CD4-positive, alpha-beta memory T cell (primary cell): ENCODE measurements at places on chromosomes 3 and 15. TPM values are rescaled to one million over a fixed set of nuclear protein-coding genes. Genes with fewer than 3 reads are reported as not detected.

DNA sequence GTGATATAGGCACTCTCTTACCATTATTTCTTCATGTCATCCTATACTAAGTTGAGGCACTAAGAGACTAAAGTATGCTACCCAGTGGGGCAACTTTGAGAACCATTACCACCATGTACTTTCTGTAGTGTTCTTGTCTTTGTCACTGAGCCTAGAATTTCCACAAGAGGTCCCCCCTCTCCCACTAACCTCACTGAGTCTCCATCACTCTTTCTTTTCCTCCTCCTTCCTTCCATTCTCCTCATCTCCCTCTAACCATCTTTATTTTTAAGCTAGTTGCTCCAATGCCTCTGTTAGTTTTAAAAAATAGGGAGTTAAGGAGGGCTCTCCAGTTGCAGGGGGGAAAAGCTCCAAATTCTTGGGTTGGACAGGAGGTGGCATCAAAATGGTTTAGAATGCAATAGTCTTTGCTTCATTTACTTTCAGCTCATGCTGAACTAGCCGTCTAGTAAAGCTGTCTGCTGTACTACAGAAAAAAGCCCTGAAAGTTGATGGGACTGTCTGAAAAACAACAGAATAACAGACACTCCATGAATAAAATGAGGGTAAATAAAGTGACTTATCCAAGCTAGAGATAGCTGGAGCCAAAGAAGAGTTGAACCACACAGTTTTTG lies 85.1 kb upstream of the MYRIP start:
- no peak overlapping the region for H3K4me3 ChIP-seq
- H3K4me1 ChIP-seq = no peaks in the 10 kb centered on the region
- H3K27me3 ChIP-seq = no peaks in the 10 kb centered on the region
- DNase-seq = no peak
- H3K36me3 ChIP-seq = no peaks in the 10 kb centered on the region

CORO2B gene
- not detected for total RNA-seq

GRCh38 chr3:2041931-2042330 lies 56.7 kb upstream of the CNTN4 start:
- H3K27ac ChIP-seq = no peak overlapping the region
- H3K4me1 ChIP-seq = no peaks in the 10 kb centered on the region

- no peak for DNase-seq
- no peak overlapping the region for H3K27ac ChIP-seq
- H3K27me3 ChIP-seq = no peaks in the 10 kb centered on the region
- no peak overlapping the region for H3K4me3 ChIP-seq
- H3K4me1 ChIP-seq = peaks cover 62% of the 10 kb centered on the region
These were observed 2.8 kb upstream of the NRROS start for GRCh38 chr3:196636369-196637349.

DNA sequence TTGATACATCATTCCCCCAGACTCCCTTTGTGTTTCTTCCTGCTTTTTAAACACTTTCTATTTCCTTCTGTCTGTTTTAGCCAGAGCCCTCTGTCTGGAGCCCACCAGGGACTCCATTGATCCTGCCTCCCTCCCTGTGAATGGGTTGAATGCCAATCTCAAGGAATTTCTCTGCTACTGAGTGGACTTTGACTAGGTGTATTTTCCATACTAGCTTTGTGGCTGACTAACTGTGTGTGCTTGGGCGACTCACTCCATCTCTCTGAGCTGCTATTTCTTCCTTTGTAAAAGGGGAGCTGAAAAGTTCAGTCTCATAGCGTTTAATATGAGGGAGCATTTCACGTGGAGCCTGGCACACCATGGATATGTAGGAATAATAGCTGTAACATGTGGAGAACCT lies 98.8 kb downstream of the EEFSEC start:
- no peak overlapping the region for H3K4me3 ChIP-seq
- no peak for DNase-seq
